ENCODE measurements at places on chromosomes 13 and 19.

- no peak overlapping the region for H3K4me3 ChIP-seq
- H3K4me1 ChIP-seq = no peaks in the 10 kb centered on the region
- no peak for DNase-seq
Observed at GRCh38 chr13:106484084-106484483, 51.4 kb downstream of the EFNB2 start.

DNA sequence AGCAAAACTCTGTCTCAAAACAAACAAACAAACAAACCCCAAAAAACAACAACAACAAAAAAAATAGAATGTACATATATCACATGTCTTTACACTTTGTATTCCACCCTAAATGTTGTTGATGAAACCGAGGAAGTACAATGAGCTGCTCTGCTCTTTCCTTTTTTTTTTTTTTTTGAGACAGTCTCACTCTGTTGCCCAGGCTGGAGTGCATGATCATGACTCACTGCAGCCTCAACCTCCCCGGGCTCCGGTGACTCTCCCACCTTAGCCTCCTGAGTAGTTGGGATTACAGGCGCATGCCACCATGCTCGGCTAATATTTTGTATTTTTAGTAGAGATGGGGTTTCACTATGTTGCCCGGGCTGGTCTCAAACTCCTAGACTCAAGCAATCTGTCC is 30.6 kb upstream of the LRP3 start:
- DNase-seq = no peak
- no peaks in the 10 kb centered on the region for H3K27me3 ChIP-seq
- no peak overlapping the region for H3K4me3 ChIP-seq
- H3K4me1 ChIP-seq = peaks cover 11% of the 10 kb centered on the region
- no peak overlapping the region for H3K27ac ChIP-seq
- H3K36me3 ChIP-seq = no peaks in the 10 kb centered on the region

DNA sequence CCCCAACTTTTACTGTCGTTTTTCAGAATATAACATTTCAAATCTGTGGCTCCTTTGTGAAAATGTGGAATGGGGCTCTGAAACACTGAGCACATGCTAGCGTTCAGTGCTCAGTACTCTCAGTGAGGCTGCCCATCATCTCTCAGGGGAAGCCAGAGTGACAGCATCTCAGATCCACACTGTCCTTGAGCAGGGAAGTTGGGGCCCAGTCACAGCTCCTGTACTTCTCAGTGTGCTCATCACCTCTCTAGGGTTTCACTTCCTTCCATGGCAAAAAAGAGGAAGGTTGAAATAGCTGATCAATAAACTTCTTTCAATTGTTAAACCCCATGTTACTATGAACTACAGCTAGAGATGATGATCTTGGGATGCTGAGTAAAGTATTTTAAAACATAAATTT is 565.9 kb upstream of the SPRY2 start:
- H3K27ac ChIP-seq = no peak overlapping the region
- DNase-seq = no peak
- no peaks in the 10 kb centered on the region for H3K4me1 ChIP-seq
- H3K4me3 ChIP-seq = no peak overlapping the region
- no peaks in the 10 kb centered on the region for H3K36me3 ChIP-seq

- no peaks in the 10 kb centered on the region for H3K36me3 ChIP-seq
- H3K27ac ChIP-seq = no peak overlapping the region
- DNase-seq = no peak
- no peak overlapping the region for H3K4me3 ChIP-seq
Observed at GRCh38 chr13:92941167-92941566, 285.4 kb upstream of the GPC6 start.

DNA sequence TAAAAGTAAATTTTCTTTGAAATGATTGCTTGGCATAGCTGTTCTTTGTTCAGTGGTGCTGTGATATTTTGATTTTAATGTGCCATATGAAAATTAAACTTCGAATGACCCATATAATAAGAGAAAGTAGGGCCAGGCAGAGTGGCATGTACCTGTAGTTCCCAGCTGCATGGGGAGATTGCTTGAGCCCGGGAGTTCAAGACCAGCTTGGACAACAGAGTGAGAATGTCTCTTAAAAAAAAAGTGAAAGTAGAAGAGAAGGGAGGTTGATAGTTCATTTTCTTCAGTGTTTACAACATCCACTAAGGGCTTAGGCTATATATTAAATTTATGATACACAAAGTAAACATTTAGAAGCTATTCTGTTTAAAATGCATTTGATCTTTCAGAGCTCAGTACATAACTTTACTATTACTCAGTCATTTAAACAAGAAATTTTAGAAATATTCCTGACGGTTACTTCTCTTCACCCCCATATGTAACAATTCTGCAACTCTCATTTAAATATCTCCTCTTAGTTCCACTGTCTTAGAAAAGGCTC is 17.2 kb upstream of the RFC3 start:
- no peaks in the 10 kb centered on the region for H3K27me3 ChIP-seq
- H3K4me3 ChIP-seq = no peak overlapping the region
- H3K36me3 ChIP-seq = no peaks in the 10 kb centered on the region
- H3K27ac ChIP-seq = no peak overlapping the region
- no peak for DNase-seq

DNA sequence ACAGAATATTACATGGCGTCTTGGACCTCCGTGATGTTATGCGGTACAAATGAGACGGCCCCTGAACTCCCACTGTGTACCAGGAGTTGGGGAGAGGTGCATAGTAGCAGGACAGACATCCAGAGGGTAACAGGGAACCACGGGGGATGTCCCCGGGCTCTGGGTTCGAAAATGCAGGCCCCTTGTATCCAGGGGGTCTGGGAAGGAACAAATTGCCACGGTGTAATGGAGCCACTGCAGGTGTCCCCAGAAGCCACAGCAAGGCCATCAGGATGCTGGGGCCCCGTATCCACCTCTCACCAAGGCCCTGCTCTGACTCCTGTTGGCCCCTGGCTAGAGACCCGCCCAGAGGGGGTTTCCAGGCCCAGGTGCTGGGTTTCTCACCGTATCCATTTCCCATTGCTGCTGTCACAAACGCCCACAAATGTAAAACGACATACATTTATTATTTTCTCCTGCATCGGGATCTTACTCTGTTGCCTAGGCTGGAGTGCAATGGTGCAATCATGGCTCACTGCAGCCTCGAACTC is 77.8 kb downstream of the INSR start:
- H3K4me1 ChIP-seq = no peaks in the 10 kb centered on the region
- no peak overlapping the region for H3K4me3 ChIP-seq
- H3K27ac ChIP-seq = no peak overlapping the region
- no peak for DNase-seq
- no peaks in the 10 kb centered on the region for H3K36me3 ChIP-seq
- no peaks in the 10 kb centered on the region for H3K27me3 ChIP-seq

DNA sequence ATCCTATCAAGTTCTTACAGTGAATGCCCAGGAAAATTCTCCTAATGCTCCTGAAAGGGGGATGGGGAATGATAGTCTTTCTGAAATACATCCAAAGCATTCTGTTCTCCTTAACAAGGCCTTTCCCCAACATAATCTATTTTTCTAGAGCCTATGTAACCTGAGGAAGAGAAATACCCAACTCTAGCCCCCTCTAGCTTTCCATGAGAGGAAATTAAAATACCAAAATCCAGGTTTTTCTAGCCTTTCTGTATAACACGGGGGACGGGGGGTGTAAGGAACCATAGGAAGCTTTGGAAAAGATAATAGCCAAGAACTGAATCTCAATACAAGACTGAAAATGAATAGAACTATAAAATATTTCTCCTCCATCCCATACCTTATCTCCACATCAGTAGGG is 815.9 kb downstream of the SLITRK6 start:
- no peak overlapping the region for H3K4me3 ChIP-seq
- no peaks in the 10 kb centered on the region for H3K36me3 ChIP-seq
- H3K27ac ChIP-seq = no peak overlapping the region

DNA sequence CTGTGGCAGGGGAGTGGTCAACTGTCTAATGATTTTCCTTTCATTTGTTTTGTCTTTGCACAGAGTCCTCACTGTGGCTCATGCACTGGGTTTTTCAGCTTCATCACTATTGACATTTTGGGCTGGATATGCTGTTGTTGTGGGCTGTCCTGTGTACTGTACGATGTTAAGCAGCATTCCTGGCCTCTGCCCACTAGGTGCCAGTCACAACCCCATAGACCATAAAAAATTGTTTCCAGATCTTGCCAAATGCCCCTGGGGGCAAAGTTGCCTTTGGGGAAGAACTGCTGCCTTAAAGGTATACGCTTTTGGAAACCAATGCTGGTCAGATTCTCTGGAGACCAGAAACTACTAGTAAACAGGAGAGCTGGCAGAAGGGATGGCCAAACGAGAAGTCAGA is 310.4 kb downstream of the SPRY2 start:
- no peaks in the 10 kb centered on the region for H3K36me3 ChIP-seq
- H3K4me3 ChIP-seq = no peak overlapping the region
- H3K4me1 ChIP-seq = no peaks in the 10 kb centered on the region
- no peak overlapping the region for H3K27ac ChIP-seq

DNA sequence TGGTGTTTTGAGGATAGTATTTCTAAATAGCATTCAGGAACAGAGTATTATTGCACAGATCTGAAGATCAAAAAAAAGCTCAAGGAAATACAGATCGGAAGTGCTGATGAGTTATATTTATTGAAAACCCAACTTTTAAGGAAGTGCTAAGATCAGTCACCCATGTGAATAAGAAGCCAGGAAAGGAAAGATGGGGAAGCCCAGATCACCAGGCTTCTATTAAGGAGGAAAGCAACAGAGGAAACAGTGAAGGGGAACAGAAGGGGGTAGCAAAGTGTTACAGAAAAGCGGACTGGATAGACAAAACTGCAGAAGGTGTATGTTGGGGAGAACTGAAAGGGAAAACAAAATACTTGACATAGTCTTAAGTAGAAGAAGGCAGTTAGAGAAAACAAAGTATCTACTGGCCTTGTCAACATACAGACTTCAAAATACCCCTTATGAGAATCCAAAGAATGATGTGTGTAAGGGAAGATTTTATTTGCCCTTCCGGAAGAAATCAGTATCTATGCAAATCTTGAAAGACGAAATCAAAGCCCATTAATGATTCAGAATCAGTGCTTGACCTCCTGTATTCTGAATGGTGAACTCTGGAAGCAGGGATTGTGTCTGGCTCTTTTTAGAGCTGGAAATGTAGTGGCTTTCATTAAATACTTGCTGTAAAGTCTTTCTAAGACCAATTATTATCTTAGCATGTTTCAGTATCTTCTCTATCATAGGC is 12.1 kb downstream of the UFM1 start:
- no peak overlapping the region for H3K4me3 ChIP-seq
- no peak for DNase-seq
- peaks cover 39% of the 10 kb centered on the region for H3K36me3 ChIP-seq
- no peaks in the 10 kb centered on the region for H3K4me1 ChIP-seq
